ENCODE measurements at places on chromosomes 3 and 15.
A peak's percentile ranks its signal among the peaks of the same experiment; 100 is the strongest.

- peak; percentile 21 for DNase-seq
Measured at GRCh38 chr3:88589138-88589537, 439.4 kb downstream of the C3orf38 start.

GRCh38 chr3:63670544-63670943 is 18.1 kb downstream of the SNTN start:
- no peak for DNase-seq

GRCh38 chr3:32428092-32429068 is 36.7 kb downstream of the CMTM7 start:
- no peak for DNase-seq

- no peak for DNase-seq
Measured at GRCh38 chr15:62421289-62421688, 256.2 kb upstream of the C2CD4B start.

DNA sequence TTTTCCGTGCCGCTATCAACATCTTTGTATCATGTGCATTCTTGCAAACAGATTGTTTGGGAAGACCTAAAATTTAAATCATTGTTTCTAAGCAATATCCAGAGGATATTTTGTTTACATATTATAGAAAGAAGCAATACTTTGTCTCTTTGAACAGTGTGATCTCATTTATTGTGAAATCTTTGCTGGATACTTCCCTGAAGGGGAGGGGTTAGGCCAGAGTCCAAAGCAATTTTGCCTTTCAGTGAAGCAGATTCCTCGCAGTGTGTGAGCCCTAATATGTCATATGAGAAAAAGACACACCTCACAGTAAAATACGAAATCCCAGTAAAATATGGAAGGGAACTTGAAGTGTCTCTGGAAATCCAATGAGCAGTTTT is 158.7 kb upstream of the SLCO3A1 start:
- peak; percentile 78 for DNase-seq

DNA sequence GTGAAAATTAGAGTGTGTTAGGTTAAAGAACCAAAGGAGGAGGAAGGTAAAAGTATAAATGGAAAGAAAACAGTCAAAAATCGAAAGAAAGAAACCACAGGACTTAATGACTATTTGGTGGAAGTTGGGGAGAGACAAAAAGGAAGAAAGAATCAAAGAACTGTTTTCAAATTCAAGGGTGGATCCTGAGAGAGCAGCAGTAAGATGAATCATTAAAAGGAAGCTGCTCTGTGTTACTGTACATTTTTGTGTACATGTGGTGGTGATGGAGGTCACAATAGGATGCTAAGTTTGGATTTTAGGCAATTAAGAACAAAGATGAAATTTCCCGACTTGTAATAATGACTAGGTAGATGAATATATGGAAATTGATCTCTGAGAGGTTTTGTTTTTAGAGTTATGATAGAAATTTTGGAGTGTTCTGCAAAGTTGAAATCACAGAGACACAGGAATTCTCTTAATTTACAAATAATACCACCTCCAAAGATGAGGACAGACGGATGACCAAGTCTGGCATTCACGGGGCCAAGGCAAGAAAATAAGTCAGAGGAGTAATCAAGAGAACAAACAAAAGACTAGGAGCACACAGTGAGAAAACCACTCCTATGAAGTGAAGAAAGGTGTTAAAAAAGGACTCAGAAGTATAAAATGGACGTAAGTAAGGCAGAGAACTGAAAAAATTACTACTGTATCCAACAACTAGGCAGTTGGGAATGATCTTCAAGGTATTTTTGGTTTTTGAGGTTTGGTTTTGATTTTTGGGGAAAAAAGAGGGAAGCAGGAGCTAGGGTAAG is 7.1 kb downstream of the DHX36 start:
- DNase-seq, result peak; percentile 12

DNA sequence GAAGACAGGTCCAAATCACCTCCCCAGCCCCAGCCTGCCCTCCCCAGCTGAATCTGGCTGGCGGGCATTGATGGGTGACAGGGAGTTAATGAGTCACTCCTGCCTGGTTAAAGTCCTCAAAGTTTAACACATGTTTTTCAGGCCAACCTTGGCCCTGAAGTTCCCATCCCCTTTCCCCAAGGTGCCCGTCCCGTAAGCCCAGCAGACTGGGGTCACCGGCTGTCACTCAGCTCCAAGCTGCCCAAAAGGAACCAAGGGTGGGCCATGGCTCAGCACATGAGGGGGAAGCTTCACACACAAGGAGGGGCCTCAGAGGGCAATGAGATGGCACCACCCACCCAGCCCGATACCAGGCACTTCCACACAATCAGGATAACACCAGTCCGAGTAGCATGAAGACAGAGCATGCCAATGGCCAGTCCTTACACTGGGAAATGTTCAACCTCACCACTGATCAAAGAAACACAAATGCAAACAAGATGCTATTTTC is 10.2 kb upstream of the KLF15 start:
- no peak for DNase-seq
